ENCODE measurements at places on chromosomes 16 and 17.
A peak's percentile ranks its signal among the peaks of the same experiment; 100 is the strongest.

DNA sequence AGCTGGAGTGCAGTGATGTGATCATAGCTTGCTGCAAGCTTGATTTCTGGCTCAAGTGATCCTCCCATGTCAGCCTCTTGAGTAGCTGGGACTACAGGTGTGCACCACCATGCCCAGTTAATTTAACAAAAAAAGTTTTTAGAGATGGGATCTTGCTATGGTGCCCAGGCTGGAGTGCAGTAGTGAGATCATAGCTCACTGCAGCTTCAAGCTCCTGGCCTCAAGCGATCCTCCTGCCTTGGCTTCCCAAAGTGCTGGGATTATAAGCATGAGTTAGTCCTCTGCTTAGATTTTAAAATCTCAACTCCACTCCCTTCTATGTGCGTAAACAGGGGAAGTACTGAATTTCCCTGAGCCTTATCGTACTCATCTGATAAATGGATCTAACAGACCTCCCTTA lies 6.3 kb downstream of the RABEP2 start:
- no peak for DNase-seq

GRCh38 chr16:74034862-74035261 lies 261.8 kb upstream of the PSMD7 start:
- no peak for DNase-seq

DNA sequence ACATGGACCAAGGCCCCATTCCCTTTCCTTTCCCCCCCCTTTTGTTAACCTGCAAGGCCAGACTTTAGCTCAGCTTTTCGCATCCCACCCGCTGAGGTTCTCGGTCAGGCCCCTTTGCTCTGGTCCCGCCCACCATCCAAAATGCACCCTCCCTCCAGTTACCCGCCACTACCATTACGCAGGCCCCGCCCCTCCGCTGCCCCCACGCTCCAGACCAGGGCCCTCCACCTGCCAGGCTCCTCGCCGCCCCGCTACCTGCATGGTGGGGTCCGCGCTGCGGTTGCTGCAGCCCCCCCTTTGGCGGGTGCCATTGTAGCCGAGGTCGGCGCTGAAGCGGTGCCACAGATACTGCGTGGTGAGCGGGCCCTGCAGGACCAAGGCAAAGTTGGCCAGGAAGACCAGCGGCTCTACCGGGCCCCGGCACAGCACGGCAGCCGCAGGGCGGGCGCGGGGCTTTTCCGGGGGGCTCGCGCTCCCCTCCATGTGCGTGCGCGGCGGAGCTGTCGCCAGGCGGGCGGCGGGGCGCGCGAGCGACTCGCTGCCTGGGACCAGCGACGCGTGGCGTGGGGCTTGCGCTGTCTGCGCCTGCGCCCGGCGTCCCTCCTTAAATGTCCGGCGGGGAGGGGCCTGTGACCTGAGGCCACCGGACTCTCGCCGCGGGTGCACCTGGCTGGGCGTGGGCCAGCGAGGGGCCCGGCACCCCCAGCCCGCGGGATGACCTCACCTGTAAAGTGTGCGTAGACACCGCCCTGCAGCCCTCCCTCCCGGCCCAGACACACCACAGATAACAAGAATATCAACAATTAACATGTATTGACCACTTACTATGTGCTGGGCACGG lies at the start of gene SLC46A1:
SLC46A1 (minus strand) TSS at position 581 of the 841 bp plus-strand sequence; CDS start at position 483, 98 bp downstream.
- DNase-seq, result peak; percentile 35

DNA sequence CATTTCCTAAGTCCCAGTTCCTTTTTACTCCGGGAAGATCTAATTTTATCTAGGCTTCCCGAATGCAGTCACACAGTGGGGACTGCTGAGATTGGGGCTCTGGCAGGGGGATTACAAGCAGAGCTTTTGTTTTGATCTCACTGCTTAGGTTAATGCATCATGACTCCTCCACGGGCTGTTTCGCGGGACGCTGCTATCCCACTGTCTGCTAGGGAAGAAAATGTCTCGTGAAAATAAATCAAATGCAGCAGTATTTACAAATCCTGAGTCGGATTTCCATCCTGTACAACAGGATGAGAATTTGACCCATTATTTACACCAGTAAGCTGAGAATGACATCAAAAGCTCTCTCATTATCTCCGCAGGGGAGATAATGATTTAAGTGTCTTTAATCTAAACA lies 83.8 kb downstream of the CDH11 start:
- DNase-seq, result no peak

GRCh38 chr17:63698381-63698885 lies 1.5 kb downstream of the LIMD2 start:
- DNase-seq, result no peak

DNA sequence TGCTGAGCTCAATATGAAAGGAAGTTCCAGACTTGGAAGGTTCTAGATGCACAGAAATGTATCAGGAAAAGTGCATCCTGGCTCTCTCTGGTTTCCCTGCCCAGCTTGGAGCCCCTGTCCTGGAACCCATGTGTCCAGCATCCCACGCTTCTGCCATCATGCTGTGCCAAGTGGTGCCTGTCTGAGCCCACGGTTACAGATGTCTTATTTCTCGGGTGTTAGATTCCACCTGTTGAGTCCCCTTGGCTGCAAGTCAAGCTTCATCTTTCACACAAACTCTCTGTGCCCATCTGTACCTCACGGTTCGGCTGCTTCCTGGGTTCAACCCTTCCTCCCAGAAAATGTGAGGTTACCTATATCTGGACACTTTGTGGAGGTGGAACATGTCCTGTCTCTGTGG lies 22.5 kb downstream of the OR1D5 start:
- DNase-seq, result no peak

DNA sequence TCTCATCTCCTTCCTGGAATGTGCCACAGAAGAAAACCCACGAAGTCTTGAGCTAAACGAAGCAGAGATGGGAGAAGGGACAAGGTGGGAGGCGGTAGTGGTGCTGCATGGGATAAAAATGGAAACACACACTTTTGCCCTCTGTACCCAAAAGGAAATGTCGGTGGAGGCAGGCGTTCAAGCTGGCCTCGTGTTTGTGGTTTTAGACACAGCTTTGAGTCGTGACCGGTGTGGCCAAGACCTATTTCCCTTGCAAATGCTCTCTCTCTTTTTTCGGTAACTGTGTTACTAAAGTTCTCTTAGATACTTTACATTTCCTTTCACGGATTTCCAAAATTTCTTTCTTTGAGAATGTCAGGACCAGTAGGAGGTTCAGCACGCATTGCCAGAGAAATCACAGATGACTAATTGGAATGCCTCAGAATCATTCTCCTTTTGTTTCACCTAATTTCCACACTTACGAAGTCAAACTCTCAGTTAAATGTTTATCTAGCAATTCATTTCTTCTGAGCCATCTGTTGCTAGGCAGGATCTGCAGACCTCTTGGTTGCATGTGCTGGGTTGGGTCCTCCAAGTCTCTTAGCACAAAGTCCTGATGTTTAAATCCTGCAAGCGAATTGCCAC lies 412.3 kb downstream of the MAF start:
- DNase-seq, result no peak

DNA sequence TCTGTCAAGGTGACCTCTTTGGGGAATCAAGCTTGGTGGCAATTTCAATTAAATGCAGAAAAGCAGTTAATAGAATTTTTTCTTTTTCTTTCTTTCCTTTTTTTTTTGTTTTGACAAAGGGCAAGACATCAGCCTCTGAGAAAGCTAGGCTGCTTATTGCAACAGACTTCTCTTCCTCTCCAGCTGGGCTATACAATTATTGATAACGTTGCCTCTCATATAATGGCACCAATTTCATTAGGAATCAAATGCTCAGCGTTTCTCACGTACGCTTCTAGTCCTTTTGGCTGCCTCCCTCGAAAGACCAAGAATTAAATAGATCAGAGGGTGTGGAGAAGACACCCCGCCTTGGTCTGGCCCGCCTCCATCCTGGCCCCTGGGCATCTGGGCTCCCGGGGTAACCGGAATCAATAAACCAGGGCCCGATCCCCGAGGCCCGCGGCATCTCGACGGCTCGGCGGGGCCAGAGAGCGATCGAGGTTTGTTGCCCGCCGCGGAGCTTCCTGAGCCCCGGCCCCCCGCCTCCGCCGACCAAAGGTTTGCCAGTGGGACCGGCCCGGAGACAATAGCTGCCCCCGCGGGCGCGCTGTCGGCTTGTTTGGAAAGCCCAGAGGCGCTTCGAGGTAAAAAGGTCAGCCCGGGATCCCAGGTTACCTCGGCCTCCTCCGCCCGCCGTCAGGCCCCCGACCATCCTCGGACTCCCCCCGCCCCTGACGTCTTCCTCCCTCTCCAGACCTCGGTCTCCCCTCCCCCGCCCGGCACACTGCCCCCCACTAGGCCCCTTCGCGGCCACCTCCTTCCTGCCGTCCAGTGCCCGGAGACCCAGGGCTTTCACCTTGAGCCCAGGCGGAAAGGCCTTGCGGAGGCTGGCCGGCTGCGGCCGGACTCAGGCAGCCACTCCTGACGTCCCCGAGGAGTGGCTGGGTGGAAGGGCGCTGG lies 3.9 kb downstream of the HOXB1 start:
- no peak for DNase-seq

GRCh38 chr16:4535627-4536108 lies 2.9 kb downstream of the CDIP1 start:
- DNase-seq, result no peak

DNA sequence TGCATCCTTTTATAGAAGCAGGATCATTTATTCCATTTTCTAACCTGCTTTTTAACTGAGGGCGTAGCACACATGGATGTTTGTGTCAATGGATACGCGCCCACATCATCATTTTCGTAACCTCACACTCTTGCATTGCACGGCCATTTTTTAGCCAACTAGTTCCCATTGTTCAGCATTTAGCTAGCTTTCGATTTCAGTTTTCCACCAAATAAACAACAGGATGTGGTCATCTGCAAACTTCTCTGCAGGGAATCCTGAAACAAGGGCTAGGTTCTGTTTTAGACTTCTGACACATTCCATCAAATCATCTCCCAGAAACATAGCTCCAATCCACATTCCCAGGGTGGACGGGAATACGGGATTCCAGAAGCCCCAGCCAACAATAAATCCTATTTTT lies 6.4 kb downstream of the CYB561 start:
- DNase-seq, result no peak
